ENCODE measurements at places on chromosomes 13 and 19.

DNA sequence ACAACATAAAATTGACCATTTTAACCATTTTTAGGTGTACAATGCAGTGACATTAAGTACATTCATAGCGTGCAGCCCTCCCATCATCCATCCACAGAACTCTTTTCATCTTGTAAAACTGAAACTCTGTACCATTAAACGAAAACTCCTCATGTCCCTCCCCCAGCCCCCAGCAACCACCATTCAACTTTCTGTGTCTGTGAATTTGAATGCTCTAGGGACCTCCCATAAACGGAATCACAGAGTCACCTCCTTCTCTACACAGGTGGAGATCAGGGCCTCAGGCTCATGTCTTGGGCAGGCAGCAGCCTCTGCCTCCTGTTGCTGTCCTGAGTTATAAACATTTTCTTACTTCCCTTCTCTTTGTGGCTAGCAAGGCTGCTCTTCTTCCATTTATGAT lies 7.3 kb upstream of the CCNE1 start:
- no peak for DNase-seq

DNA sequence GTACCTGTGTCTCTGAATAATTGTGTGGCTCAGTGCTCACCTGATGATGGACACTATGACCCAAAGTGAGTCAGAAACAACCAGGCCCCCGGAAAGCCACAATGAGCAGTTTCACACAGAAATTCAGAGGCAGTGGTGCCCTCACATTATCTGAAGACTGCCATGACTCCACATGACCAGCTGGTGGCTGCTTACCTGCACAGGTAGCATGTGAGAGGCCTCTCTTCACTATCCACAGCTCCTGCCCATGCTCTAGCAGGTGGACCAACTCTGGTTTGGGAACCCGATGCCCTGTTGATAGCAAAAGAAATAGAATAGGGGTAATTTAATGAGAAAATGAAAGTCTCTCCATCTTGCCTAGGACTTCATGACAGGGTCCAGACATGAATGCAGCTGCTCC lies 7.2 kb downstream of the ZNF550 start:
- no peak for DNase-seq

- no peak for DNase-seq
Observed at GRCh38 chr19:3668331-3669081, 31.8 kb downstream of the PIP5K1C start.

DNA sequence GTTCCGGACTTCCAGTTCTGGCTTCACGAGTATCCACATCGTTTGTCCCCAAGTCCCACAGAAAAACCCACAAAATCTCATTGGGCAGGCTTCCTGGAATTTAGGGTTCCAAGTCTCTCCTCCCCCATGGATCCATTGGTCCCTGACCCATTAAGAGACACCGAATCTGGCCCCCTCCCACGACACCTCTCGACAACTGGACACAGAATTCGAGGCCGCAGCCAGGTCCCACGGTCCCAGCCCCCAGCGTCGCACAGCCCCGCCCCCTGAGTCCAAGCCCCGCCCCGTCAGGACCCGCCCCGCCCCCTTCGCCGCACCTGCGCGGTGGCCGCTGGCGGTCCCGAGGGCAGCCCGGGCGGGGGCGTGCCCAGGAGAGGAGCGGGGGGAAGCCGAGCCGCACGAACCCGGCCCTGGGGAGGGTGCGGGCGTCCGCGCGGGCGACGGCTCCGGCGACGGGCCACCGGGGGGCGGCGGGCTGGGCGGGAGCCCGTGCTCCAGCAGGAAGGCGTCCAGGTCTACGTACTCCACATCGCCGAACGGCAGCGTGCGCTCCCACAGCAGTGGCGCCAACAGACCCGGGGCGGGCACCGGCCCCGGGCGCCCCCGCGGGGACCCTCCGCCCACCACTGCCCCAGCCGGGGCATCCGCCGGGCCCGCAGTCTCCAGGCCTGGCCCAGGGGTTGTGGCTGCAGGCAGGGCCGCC lies 1.8 kb downstream of the DBP start:
- DNase-seq: no peak

All from SJSA1 (cell line).